Liver (tissue), 10 donors: ENCODE measurements at places on chromosomes 6 and 20. TPM values are rescaled to one million over a fixed set of nuclear protein-coding genes. Genes with fewer than 3 reads are reported as not detected.
A peak's percentile ranks its signal among the peaks of the same experiment; 100 is the strongest.

DNA sequence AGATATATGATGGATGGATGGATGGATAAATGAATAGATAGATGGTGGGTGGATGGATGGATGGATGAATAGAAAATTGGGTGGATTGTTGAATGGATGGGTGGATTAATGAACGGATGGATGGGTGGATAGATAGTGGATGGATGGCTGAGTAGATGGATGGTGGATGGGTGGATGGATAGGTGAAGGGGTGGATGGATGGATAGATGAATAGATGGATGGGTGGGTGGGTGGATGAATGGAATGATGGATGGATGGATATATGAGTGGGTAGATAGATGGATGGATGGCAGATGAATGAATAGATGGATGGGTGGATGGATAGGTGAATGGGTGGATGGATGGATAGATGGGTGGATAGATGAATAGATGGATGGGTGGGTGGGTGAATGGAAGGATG lies 80.7 kb upstream of the NEDD9 start:
- no peaks in the 10 kb centered on the region for H3K4me1 ChIP-seq
- H3K27me3 ChIP-seq = no peaks in the 10 kb centered on the region
- H3K27ac ChIP-seq = no peak overlapping the region
- H3K4me3 ChIP-seq = no peak overlapping the region
- DNase-seq = no peak
- no peaks in the 10 kb centered on the region for H3K36me3 ChIP-seq

DNA sequence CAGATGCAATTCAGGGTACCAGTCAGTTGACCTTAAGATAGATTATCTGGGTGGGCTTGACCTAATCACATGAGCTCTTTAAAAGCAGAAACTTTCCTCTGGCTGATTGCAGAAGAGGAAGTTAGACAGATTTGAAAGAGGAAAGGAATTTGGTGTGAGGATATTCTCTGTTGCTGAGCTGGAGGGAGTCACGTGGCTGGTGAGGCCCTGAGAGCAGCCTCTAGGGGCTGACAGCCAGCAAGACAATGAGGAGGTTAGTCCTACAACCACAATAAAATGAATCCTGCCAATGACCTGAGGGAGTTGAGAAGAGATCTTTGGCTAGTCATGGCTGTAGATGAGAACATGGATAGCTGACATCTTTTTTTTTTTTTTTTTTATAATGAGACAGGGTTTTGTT lies 87.0 kb upstream of the B3GAT2 start:
- H3K27ac ChIP-seq = no peak overlapping the region
- no peaks in the 10 kb centered on the region for H3K36me3 ChIP-seq
- H3K4me3 ChIP-seq = no peak overlapping the region
- H3K4me1 ChIP-seq = no peaks in the 10 kb centered on the region

GRCh38 chr6:24522228-24523176 lies 27.7 kb downstream of the ALDH5A1 start:
- H3K27ac ChIP-seq = no peak overlapping the region
- H3K4me3 ChIP-seq = no peak overlapping the region
- H3K4me1 ChIP-seq = no peaks in the 10 kb centered on the region
- DNase-seq = no peak
- H3K27me3 ChIP-seq = no peaks in the 10 kb centered on the region

DNA sequence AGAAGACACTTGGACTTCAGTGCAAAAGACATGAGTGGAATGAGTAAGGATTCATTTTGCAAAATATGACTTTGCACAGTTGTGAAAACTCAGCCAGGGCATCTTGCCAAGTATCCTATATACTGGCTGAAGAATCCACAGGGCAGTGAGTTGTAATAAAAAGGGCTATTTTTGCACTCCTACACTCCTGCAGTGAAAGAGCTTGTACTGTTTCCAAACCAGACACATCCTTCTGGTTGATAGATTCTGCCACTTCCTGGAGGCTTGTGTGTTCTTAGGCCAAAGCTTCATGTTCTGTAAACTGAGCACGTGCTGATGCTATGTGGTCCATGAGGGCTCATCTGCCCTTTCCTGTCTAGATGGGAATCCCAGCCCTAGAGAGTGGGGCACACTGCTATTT lies 34.9 kb downstream of the GMPR start:
- no peak overlapping the region for H3K4me3 ChIP-seq
- no peak overlapping the region for H3K27ac ChIP-seq
- no peaks in the 10 kb centered on the region for H3K4me1 ChIP-seq
- no peaks in the 10 kb centered on the region for H3K36me3 ChIP-seq

DNA sequence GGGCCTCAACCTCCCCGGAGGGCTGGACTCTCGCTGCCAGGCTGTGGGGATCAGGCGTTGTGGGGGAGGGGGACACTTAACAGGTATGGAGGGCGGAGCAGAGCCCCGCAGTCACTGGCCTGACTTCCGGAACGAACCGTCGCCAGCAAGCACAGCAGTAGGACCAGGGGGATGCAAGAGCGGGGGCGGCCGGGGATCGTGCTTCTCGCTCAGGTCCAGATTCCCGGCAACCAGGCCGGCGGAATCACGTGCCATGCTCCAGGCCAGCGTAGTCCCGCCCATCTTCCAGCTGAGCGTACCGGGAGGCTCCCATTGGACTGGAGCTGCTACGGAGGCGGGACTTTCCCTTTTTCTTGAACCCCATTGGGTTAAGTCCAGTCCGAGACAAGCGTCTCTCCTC lies 10.0 kb upstream of the POU5F1 start:
- H3K4me3 ChIP-seq = peak overlapping the region; percentile 39
- H3K36me3 ChIP-seq = no peaks in the 10 kb centered on the region
- DNase-seq = peak; percentile 58
- H3K27me3 ChIP-seq = no peaks in the 10 kb centered on the region

GRCh38 chr20:830011-830521 lies 3.4 kb upstream of the FAM110A start:
- H3K4me3 ChIP-seq = no peak overlapping the region
- DNase-seq = no peak
- no peaks in the 10 kb centered on the region for H3K36me3 ChIP-seq
- no peaks in the 10 kb centered on the region for H3K4me1 ChIP-seq
- H3K27ac ChIP-seq = no peak overlapping the region
- H3K27me3 ChIP-seq = no peaks in the 10 kb centered on the region

DNA sequence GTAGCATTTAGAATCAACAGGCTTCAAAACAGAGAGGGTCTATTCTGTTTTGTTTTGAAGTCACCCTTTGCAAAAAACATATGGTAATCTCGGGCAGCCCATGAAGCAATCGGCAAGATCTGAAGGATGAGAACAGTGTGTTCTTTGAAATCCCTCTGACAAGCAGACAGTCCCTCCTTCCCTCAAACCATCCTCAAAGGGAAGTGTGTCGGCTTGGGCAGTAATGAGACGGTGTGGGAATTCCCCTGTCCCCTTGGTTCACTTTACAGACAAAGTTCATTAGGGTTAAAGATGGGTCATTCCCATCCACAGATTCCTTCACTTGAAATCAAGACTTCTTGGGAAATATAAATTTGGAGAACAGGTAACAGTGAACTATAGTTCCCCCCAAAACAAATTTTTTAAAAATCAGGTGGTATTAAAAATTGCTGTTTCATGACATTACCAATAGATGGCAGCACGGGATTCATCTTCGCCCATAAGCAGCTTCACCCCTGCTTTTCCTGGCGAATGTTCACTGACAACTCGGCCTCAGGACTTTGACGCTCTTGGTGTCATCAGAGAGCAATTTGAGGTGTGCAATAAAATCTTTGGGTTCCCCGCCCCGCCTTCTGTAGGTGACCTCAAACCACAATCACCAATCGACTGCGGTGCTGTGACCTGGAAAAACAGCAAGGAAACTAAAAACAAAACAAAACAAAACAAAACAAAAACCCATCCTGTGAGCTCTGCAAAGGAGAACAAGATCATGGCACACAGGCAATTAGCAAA lies 159.3 kb upstream of the TNFAIP3 start:
- H3K4me3 ChIP-seq = no peak overlapping the region
- peak; percentile 38 for DNase-seq
- no peaks in the 10 kb centered on the region for H3K36me3 ChIP-seq
- no peaks in the 10 kb centered on the region for H3K27me3 ChIP-seq

- H3K4me1 ChIP-seq = no peaks in the 10 kb centered on the region
- H3K27ac ChIP-seq = no peak overlapping the region
- no peak for DNase-seq
- H3K36me3 ChIP-seq = no peaks in the 10 kb centered on the region
Measured at GRCh38 chr6:138248011-138248410, 29.7 kb upstream of the PBOV1 start.

DNA sequence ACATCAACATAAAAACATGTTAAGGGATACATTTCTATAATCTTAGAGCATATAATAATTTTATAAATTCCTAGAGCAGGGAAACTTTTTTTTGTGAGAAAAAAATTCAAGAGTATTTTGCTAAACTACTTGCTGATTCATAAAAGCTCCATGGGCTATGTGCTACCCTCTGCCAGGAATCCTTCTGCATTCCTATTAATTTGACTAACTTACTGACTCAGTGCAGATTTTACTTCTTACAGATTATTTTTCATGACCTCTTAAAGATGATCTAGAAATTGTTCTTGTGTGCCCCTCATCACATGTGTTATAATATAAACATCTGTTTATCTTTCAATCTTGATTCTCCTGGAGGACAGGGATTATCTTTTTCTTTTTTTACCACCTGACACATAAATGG lies 5.7 kb downstream of the VTA1 start:
- H3K4me3 ChIP-seq = no peak overlapping the region
- H3K36me3 ChIP-seq = no peaks in the 10 kb centered on the region
- H3K27me3 ChIP-seq = no peaks in the 10 kb centered on the region
- no peak for DNase-seq

DNA sequence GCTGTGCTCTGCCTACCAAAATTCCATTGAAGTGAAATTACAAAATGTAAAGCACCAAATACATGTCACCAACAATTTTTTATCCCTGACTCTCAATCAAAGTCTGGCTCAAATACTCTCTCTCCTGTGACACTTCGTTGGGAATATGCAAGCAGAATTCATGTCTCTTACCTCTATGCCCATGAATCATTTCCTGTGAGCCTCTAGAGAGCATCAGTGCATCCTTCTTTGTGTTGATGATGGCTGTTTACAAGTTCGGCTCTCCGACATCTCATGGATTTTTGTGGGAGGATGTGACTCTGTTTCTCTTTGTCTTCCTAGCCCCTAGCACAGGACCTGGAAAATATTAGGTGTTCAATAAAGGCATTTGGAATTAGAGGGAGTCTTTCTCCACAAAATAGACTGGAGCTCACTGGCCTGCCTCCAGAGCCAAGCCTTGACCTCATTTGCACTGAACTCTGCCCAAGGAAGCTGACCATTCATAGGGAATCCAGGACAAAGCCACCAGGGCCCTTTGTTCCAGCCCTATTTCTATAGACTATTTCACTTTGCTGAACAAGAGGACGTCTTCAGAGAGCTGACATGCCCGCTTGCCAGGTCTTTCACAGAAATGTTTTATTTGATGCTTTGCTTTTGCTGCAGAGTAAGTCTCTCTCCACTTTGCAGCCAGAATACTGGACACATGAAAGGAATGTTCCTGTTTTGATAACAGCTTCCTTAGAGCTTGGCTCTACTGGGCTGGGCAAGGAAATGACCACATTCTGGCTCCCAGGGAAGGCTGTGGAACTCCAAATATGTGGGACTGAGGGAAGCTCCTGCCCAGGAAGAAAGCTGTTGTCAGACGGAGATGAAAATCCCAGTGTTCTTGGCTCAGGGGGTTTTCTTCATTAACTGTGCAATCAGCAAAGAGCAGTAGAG lies 194.5 kb upstream of the CDYL start:
- no peak overlapping the region for H3K27ac ChIP-seq
- DNase-seq = no peak
- no peaks in the 10 kb centered on the region for H3K4me1 ChIP-seq
- H3K36me3 ChIP-seq = no peaks in the 10 kb centered on the region
- H3K4me3 ChIP-seq = no peak overlapping the region

GRCh38 chr6:54267798-54268197 lies 40.4 kb upstream of the TINAG start:
- DNase-seq = no peak
- no peak overlapping the region for H3K27ac ChIP-seq
- H3K4me3 ChIP-seq = no peak overlapping the region
- no peaks in the 10 kb centered on the region for H3K4me1 ChIP-seq

DNA sequence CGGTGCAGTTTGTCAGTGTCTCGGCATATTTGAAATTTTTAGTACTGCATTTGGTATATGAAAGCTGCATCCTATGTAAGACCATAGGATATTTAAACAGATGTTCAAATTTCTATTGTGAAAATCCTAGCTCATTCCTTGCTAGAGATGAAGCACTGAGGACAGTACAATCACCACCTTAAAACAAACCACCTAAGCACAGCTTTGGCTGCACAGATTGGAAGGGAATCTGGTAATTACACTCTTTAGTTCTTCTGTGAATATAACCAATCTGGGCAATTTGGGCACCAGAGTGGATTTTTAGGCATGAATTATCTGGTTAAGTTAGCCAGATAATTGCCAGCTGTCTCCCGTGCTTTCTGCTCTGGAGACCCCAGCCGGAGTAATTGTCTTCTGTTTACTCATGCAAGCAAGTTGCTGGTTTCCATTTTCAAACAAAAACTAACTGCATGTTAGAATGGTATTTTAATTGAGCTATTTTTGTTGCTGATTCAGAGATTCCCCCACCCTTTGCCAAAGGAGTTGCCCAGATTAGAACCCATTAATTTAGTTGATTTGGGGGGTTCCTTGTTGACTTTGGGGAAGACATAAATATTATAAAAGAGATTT lies 36.9 kb downstream of the E2F3 start:
- H3K4me1 ChIP-seq = peaks cover 13% of the 10 kb centered on the region
- no peaks in the 10 kb centered on the region for H3K27me3 ChIP-seq
- no peak overlapping the region for H3K27ac ChIP-seq

DNA sequence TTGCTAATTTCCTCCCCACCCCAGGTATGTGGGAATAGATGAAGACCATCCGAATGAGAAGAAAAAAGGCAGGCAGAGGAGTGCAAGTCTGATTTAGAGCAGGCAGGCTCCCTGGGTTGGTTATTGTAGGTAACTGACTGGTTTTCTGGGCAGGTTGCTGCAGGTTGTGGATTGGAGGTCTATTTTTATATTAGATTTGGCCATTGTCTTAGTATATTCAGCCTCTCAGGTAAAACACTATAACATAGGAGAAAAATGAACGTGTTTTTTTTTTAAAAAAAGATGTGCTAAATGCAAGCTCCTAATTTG lies 492 bp upstream of the TBC1D7 start:
- no peaks in the 10 kb centered on the region for H3K4me1 ChIP-seq
- H3K4me3 ChIP-seq = peak overlapping the region; percentile 89

The IL17A gene
- not detected for total RNA-seq

The POM121L2 gene
- total RNA-seq = not detected

The RBBP8NL gene
- total RNA-seq = under 0.01 TPM

The RBPJL gene
- total RNA-seq = not detected

The FAM209B gene
- total RNA-seq = not detected

The OR2B6 gene
- not detected for total RNA-seq

The GPX5 gene
- not detected for total RNA-seq
